ENCODE measurements at places on chromosomes 2 and 18.
A peak's percentile ranks its signal among the peaks of the same experiment; 100 is the strongest.

DNA sequence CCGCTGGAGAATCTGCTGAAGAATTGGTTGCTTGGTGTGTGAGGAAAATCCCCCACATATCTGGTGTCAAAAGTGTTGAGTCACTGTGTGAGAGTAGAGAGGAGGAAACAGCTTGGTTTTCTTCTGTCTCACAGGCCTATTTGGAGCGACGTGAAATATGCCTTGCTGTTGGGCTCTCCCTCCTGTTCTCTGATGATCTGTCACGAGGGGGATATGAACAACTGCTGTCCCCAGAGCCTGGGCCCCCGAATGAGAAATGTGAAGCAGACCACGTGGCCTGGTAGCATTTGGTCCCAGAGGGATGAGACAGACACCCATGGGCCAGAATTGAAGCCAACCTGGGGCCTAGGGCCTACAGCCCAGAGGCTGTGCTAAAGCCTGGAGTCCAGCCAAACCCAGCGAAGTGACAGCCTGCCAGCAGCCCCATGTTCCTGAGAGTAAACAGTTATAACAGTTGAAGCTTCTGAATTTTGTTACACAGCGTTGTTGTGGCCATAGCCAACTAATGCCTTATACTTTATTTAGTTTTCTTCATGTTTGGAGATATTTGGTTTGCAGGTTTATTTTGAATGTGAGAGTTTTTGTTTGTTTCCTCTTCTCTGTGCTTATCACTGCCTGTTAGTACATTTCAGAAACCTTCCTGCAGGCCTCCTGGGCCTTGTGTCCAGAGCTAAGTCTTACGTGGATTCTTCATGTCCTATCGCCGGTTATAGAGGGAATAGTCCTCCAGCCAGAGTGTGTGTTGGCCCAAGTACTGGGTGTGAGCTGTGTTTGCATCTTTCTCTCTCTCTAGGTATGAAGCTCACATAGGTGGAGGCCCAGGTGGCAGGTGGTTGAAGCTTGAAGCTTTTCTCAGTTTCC lies 18.7 kb upstream of the COLEC12 start:
- DNase-seq = no peak

- DNase-seq = no peak
Observed at GRCh38 chr18:48407358-48407757, 1.8 kb downstream of the ZBTB7C start.

- DNase-seq = no peak
Observed at GRCh38 chr2:11437602-11438001, 28.4 kb downstream of the E2F6 start.

GRCh38 chr18:2442726-2443275 lies 128.5 kb downstream of the METTL4 start:
- DNase-seq = no peak

GRCh38 chr18:21759836-21760235 lies 19.2 kb downstream of the MIB1 start:
- no peak for DNase-seq

DNA sequence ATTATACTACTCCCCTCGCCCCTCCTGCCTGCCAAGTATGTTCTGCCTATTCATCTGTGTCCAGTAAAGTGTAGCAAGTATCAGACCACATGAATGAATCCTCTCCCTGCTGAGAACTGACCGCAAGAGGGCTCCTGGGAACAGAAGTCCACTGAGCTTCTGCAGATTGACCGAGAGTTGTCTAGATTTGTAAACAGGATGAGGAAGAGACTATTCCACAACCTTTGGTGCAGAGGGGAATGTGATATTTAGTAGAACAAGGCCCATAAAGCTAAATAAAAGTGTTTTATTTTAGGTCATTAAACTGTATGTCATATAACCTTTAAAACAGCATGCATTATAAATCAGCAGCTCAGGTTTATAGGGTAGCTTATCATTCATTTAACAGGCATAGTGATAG lies 377.0 kb downstream of the DCC start:
- DNase-seq = peak; percentile 14

DNA sequence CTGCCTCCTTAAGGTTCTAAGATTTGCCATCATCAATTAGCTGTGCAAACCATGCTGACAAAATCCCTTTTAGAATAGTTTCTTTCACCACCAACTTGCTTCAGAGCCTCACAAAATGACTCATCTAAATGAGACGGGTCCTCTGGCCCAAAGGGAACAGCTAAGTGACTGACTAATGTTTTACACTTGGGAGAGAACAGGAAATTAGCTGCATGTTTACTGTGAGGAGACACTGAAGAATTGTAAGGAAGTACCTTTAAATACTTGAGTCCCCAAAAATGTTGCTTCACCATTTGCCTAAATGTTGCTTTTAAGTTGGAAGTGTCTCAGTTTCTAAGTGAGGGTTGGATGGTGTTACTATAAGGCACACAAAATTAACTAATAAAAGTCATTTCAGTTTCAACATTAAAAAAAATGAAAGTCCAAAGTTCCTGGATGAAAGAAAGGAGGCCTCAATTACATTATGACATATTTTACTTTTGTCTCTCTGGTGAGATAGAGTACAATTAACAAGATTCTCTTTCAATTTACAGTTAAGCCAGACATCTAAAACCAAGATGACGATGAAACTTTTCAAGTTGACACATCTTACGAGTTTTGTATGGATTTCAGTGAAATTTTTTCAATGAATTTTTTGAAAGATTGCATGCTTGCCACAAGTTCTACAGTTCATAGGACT lies 229.1 kb upstream of the FN1 start:
- no peak for DNase-seq

DNA sequence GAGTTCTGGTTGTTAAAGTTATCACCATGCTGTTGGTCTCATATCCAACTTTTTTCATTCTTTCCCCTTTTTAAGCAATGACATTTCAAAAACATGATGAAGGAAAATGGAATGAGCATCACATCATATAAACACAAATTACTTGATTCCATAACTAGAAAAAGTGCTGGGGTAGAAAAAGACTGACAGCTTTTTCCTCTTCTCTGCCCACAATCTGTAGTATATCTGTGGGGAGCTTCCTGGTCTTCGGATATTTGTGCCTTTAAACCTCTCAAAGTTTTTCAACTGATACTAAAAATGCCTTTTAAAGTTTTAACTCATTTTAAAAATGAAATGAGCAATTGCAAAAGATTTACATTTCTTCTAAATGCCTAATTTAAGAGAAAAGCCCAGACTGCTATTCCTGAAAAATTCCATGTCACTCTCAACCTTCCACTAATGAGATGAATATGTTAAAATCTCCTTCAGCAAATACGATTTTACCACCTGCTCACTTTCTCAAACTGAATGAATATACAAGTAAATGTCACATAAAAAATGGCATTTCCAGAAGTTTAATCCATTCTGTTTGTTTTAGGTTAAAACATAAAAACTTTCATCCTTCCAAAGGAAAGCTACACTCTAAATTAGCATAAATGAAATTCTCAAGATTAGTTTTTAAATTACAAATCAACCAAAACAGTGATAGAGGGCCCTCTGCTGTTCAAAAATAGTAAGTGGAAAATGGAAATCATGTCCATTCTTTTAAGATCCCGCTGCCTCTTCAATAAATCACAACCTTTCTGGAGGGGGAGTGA lies 2.1 kb downstream of the DNAH7 start:
- peak; percentile 28 for DNase-seq

DNA sequence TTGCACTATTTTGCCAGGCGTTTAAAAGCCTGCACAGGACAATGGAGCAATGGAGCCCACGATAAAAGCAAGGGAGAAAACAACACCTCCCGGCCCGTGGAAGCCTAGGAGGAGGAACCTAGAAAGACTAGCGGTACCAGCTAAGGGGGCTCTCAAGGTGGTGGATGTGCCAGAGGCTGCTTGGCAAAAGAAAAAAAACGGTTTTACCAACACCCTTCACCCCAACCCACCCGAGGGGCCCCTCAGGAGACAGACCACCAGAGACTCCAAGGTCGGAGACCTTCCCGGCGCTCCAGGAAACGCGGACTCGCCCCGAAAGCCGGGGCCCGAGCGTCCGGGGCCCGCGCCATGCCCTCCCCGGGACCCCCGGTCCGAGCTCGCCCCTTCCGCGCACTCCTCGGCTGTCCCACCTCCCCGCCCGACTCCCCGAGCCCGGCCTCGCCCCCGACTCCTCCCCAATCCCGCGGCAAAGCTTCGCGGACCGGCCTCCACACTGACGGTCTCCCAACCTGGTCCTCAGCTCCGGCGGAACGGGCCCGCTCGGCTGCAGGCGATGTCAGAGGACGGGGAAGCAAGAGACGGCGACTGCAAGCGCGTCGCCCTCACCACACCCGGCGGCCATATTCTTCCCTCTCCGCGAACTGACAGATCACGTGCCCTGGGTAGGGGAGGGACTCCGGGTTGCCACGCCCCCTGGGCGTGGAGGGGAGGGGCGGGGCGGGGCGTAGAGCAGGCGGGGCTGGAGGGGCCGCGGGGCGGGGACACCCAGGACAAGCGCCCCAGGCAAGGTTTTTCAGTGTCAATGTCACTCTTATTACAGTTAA lies at the start of gene KIDINS220:
TSS of gene KIDINS220 (minus strand) at position 643 of the 824 bp plus-strand sequence. CDS start 10,520 bp downstream, outside the sequence.
- peak; percentile 62 for DNase-seq

DNA sequence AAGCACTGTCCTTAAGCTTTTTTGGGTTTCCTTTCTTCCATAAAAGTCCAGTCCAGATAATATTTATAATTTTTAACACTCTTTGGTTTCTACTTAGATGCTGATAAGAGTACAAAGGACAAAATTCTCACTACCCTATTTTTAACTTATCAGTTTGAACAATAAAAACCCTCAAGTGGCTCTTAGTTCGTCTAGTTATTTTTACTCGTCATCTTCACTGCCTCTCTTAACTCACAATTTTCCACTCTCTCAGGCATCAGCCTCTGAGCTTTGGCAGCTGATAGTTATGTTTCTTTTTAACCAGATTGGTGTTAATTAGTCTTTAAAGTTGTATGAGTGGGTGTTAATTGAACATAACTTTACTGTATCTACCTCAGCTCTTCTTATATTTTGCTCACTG lies 517.1 kb upstream of the SYT4 start:
- DNase-seq = no peak

- no peak for DNase-seq
Observed at GRCh38 chr18:80106482-80107051, 2.5 kb upstream of the ADNP2 start.

DNA sequence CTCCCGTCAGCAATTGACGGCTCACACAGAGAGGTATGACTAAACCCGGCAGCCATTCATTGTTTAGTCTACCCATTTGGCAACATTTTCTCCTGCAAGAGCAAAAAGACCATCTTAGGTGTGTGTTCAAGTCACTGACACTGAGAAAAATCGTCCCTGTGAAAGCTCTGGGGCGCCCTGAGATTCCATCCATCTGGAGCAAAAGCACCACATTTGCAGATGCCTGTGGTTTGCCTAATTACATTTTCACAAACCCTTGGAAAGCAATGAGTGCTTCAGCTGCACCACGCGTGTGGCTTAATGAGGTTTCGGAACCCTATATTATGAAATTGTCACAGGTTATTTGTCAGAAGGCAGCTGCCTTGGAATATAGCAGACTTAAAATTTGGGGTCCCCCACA lies 110.7 kb upstream of the PTPRM start:
- no peak for DNase-seq

DNA sequence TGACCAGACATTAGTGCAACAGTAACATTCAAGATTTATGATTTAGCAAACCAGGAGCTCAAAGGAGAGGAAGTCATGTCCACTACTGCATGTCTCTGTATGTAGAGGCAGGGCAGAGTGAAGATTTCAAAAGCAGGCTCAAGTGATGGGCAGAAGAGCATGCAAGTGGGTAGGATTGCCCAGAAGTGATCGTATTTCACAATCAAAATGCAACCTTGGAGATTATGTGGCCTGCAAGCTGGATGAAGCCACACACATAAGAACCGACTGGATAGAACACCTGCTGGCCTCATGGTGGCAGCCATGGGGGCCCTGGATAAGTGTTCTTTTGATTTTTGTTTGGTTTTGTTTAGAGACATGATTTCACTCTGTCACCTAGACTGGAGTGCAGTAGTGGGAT lies 286.8 kb upstream of the RAB12 start:
- DNase-seq = no peak

GRCh38 chr2:35082072-35082471 lies 1273.5 kb upstream of the CRIM1 start:
- no peak for DNase-seq

- DNase-seq = no peak
Observed at GRCh38 chr18:44687421-44687820, 6.7 kb downstream of the SETBP1 start.

GRCh38 chr18:22428672-22429071 lies 11.0 kb upstream of the CTAGE1 start:
- DNase-seq = no peak

All from NCI-H1092 treated with DMSO at 0.1 percent for 48 hours (cell line).